ENCODE measurements at places on chromosomes 7 and 10. TPM values are rescaled to one million over a fixed set of nuclear protein-coding genes. Genes with fewer than 3 reads are reported as not detected.

GRCh38 chr10:87863053-87863943, at the start of the genes KLLN and PTEN:
TSS of gene KLLN (minus strand) at chr10:87863533. CDS start at chr10:87862487, 1,046 bp downstream.
TSS of gene PTEN (plus strand) at chr10:87863625. CDS start at chr10:87864470, 845 bp downstream.
- peak; percentile 89 for DNase-seq
- H3K4me3 ChIP-seq, result peak within 1 kb of the TSS; percentile 92
- no peaks in the 10 kb centered on the region for H3K27me3 ChIP-seq
- peaks cover 26% of the 10 kb centered on the region for H3K36me3 ChIP-seq
- H3K27ac ChIP-seq, result peak within 1 kb of the TSS; percentile 93
- H3K4me1 ChIP-seq, result peaks cover 29% of the 10 kb centered on the region

GRCh38 chr7:13904689-13905088, 84.8 kb downstream of the ETV1 start:
- no peak overlapping the region for H3K4me3 ChIP-seq
- H3K36me3 ChIP-seq, result peaks cover 8% of the 10 kb centered on the region
- no peak overlapping the region for H3K27ac ChIP-seq
- DNase-seq, result no peak
- peaks cover 23% of the 10 kb centered on the region for H3K4me1 ChIP-seq

DNA sequence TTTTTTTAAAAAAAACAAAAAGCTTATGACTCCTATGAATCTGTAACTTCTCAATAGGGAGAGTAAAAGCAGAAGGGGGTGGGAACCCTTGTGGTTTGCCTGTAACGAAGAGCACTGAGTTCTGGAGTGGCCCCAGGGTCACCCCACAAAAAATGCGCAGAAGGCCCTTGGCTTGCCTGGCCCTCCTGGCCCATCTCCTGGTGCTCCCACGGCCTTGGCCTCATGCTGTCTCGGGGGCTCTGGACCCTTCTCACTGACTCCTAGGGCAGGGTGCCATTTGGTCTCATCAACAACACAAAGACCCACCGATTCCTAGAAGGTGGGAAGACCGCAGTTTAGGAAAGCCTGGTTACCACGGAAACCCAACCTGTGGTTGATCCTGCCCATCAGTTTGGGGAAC, 40.8 kb downstream of the ZNF467 start:
- H3K27ac ChIP-seq, result no peak overlapping the region
- H3K4me3 ChIP-seq, result no peak overlapping the region
- no peaks in the 10 kb centered on the region for H3K4me1 ChIP-seq
- DNase-seq, result no peak

DNA sequence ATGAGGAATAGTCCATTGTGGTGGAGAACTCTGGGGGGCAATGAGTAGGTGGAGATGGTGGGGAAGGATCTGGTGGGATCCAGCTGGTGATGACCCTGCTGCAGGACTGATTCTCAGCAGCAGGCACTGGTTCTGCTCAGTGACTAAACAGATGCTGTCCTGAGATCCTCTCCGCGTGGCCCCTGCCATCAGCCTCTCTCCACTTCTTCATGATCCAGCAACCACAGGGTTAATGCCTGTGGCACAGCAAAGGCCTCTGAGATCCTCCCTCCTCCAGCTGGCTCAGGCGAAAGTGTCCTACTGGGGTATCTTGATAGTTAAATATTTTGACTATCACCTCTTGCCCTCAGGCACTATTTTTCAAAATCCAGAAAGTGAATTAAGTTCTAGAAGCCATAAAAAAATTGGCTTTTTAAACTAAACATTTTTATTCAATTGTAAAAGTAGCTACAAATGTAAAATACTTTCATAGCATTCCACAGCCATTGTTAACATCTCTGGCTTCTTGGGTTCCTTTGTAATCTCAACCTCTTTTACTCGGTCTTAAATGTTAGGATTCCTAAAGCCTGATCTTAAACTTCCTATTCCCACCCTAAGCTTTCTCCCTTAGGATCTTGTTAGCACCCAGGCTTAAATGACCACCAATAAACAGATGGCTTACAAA, 13.1 kb downstream of the PLAU start:
- no peak for DNase-seq
- no peak overlapping the region for H3K4me3 ChIP-seq
- peaks cover 30% of the 10 kb centered on the region for H3K4me1 ChIP-seq
- peaks cover 25% of the 10 kb centered on the region for H3K27me3 ChIP-seq

Gene FXYD4
- total RNA-seq, result not detected

Gene IFIT1
- total RNA-seq, result 107 TPM

GRCh38 chr7:51446785-51447184, 130.2 kb upstream of the COBL start:
- DNase-seq, result no peak
- H3K27ac ChIP-seq, result no peak overlapping the region
- H3K27me3 ChIP-seq, result no peaks in the 10 kb centered on the region
- H3K4me1 ChIP-seq, result no peaks in the 10 kb centered on the region
- no peak overlapping the region for H3K4me3 ChIP-seq

DNA sequence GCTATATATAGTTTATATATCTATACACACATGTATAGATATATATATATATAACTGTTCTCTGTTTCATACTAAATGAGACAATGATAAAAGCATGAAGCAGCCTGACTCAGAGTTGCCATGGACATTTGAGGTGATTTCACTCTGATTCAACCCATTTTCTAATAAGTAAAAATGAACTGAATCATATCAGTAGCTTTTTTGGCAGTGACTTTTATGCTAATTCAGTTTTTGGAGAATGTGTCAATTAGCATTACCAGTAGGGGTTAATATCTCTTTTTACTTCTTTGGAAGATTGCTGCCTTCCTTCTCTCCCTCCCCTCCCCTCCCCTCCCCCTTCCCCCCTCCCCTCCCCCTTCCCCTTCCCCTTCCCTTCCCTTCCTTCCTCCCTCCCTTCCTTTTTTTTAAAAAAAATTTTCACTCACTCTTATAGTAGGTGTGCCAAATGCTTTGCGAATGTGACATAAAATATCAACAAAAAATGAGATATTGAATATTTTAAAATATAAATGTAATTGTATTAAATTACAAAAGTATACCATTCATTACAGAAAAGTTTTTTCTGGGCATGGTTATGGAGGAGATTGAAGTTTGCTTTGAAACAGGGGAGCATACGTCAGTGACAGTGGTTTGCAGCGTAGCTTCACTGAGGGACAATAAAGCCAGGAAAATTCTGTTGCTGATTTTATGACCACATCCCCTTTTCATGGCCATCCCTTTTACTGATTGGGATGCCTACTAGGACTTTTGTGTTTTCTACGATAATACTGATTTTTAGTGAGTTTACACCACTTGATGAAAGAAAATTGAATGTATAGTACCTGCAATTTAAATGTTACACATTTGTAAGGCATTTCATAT, 64.0 kb upstream of the KLF6 start:
- H3K27me3 ChIP-seq, result no peaks in the 10 kb centered on the region
- no peak overlapping the region for H3K27ac ChIP-seq
- H3K4me3 ChIP-seq, result no peak overlapping the region
- H3K36me3 ChIP-seq, result no peaks in the 10 kb centered on the region
- no peak for DNase-seq

DNA sequence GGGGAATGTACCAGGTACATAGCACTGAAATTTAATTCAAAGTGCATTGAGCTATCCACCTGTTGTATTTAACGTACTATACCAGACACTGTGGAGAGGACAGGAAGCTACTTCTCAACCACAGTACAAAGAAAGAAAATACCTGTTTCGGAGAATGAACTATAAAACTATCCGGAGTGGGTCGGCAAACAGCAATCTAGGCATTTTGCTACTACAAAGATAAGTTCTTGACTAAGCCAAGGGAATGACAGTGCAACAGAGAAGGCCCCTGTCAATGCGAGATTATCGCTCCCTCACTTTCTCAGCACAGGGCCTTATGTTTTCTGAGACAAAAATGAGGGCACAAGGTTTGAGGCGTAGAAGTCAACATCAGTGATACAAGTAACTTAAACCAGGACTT, 27.4 kb downstream of the SFMBT2 start:
- DNase-seq, result no peak
- no peaks in the 10 kb centered on the region for H3K27me3 ChIP-seq
- no peak overlapping the region for H3K27ac ChIP-seq

DNA sequence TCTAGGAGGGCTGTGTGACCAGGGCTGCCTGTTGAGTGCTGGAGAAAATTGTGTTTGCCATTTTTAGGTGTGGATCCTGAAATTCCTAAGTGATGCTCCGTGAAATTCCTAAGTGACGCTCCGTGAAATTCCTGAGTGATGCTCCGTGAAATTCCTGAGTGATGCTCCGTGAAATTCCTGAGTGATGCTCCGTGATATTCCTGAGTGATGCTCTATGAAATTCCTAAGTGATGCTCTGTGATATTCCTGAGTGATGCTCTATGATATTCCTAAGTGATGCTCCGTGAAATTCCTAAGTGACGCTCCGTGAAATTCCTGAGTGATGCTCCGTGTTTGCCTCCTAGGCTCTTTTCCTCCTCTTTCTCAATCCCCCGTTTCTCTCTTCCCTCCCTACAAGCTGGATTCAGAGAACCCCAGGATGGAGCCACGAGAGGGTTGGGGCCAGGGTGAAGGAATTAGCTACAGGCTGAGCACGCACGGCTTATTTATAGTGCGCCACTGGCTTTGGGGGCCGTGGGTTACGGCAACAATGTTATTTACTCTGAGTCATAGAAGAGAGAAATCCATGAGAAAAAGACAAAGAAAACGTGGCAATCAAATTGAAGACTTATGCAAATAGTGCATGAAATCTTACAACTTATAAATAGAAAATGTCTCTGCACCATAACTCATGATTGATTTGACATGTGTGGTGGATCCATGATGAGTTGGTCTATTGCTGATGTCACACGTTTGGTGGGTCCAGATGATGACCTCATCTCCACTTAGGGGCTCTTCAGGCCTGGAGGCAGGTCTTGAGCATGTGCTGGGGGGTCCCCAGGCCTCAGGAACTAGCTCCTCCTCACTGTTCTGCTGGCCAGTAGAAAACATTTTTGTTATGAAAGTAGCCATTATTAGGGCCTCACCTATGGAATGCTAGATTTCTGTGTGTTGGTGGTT, 224.6 kb downstream of the WDR37 start:
- no peak overlapping the region for H3K27ac ChIP-seq
- H3K4me3 ChIP-seq, result no peak overlapping the region
- H3K27me3 ChIP-seq, result no peaks in the 10 kb centered on the region
- no peaks in the 10 kb centered on the region for H3K36me3 ChIP-seq

- no peaks in the 10 kb centered on the region for H3K36me3 ChIP-seq
- no peaks in the 10 kb centered on the region for H3K27me3 ChIP-seq
- DNase-seq, result no peak
Observed at GRCh38 chr7:111987115-111987826, 218.9 kb downstream of the DOCK4 start.

Gene SPDYE16
- not detected for total RNA-seq

GRCh38 chr10:58954178-58954577, 222.3 kb upstream of the PHYHIPL start:
- no peak overlapping the region for H3K27ac ChIP-seq
- H3K27me3 ChIP-seq, result no peaks in the 10 kb centered on the region
- H3K36me3 ChIP-seq, result no peaks in the 10 kb centered on the region
- no peaks in the 10 kb centered on the region for H3K4me1 ChIP-seq
- no peak overlapping the region for H3K4me3 ChIP-seq

DNA sequence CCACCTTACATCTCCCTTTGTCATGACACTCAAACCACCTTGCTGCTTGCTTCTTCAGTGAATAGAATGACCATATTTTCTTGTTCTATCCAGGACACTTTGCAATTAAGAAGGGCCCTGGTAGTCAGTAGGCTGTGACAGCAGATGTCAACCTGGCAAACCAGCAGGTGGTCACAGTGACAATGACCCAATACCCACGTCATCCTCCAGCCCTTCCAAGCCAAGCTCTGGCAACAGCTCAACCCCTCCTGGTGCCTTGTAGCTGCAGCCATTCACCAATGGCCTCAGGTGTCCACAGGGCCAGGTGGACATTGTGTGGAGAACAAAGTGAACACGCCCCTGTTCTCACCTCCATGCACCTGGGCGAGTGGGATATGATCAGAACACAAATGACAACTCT, 87.6 kb upstream of the MACROH2A2 start:
- peak; percentile 21 for DNase-seq
- H3K27me3 ChIP-seq, result peaks cover 15% of the 10 kb centered on the region
- H3K4me3 ChIP-seq, result no peak overlapping the region
- H3K27ac ChIP-seq, result no peak overlapping the region
- no peaks in the 10 kb centered on the region for H3K4me1 ChIP-seq
- H3K36me3 ChIP-seq, result no peaks in the 10 kb centered on the region

Gene SLC26A5
- not detected for total RNA-seq

GRCh38 chr10:48667960-48668590, 16.6 kb upstream of the WDFY4 start:
- no peaks in the 10 kb centered on the region for H3K4me1 ChIP-seq
- no peak for DNase-seq
- no peak overlapping the region for H3K27ac ChIP-seq
- H3K27me3 ChIP-seq, result peaks cover 17% of the 10 kb centered on the region

Gene TBXAS1
- total RNA-seq, result 1.7 TPM

Gene SFTPD
- not detected for total RNA-seq

Gene CALML3
- total RNA-seq, result not detected

- DNase-seq, result no peak
- peaks cover 7% of the 10 kb centered on the region for H3K4me1 ChIP-seq
- H3K4me3 ChIP-seq, result peak within 1 kb of the TSS; percentile 49
- no peaks in the 10 kb centered on the region for H3K36me3 ChIP-seq
Observed at GRCh38 chr7:88306590-88307048, at the start of gene STEAP4. TSS of gene STEAP4 (minus strand) at chr7:88306894. CDS start at chr7:88284269, 22,625 bp downstream.

GRCh38 chr7:70457883-70458680, 673.9 kb upstream of the GALNT17 start:
- H3K4me1 ChIP-seq, result peaks cover 8% of the 10 kb centered on the region
- H3K4me3 ChIP-seq, result no peak overlapping the region
- no peaks in the 10 kb centered on the region for H3K36me3 ChIP-seq
- no peaks in the 10 kb centered on the region for H3K27me3 ChIP-seq
- H3K27ac ChIP-seq, result no peak overlapping the region

Gene ATOH7
- total RNA-seq, result not detected

Gene CYP26C1
- total RNA-seq, result 0.18 TPM

GRCh38 chr7:74324531-74325209, 35.5 kb downstream of the CLIP2 start:
- no peak overlapping the region for H3K4me3 ChIP-seq
- no peaks in the 10 kb centered on the region for H3K27me3 ChIP-seq
- no peak for DNase-seq
- H3K4me1 ChIP-seq, result peaks cover 1% of the 10 kb centered on the region
- no peaks in the 10 kb centered on the region for H3K36me3 ChIP-seq

Gene BTBD16
- total RNA-seq, result not detected

GRCh38 chr10:124524991-124525653, 63.5 kb downstream of the LHPP start:
- DNase-seq, result no peak
- H3K4me3 ChIP-seq, result no peak overlapping the region
- peaks cover under 1% of the 10 kb centered on the region for H3K4me1 ChIP-seq
- H3K36me3 ChIP-seq, result no peaks in the 10 kb centered on the region
- H3K27me3 ChIP-seq, result no peaks in the 10 kb centered on the region
- H3K27ac ChIP-seq, result no peak overlapping the region

GRCh38 chr7:5428478-5429252, 5.0 kb upstream of the TNRC18 start:
- H3K27ac ChIP-seq, result no peak overlapping the region
- DNase-seq, result no peak
- no peak overlapping the region for H3K4me3 ChIP-seq
- H3K36me3 ChIP-seq, result no peaks in the 10 kb centered on the region
- peaks cover 81% of the 10 kb centered on the region for H3K27me3 ChIP-seq
- H3K4me1 ChIP-seq, result peaks cover 29% of the 10 kb centered on the region

Gene MMP21
- total RNA-seq, result not detected

GRCh38 chr10:32386623-32387260, 39.8 kb upstream of the EPC1 start:
- no peak for DNase-seq
- peaks cover 8% of the 10 kb centered on the region for H3K4me1 ChIP-seq
- no peaks in the 10 kb centered on the region for H3K27me3 ChIP-seq

Gene LIPJ
- total RNA-seq, result not detected

Data from activated CD8-positive, alpha-beta memory T cell treated with anti-CD3 and anti-CD28 coated beads, Interleukin-2, amount 10 ng/mL, durations not matched to agents 7 days and 5 days (primary cell).